ENCODE measurements at places on chromosomes 7 and 10.

GRCh38 chr10:66218289-66218688 is 707.5 kb upstream of the LRRTM3 start:
- DNase-seq: no peak

- no peak for DNase-seq
These were observed 60.9 kb downstream of the CSGALNACT2 start for GRCh38 chr10:43199088-43199683.

DNA sequence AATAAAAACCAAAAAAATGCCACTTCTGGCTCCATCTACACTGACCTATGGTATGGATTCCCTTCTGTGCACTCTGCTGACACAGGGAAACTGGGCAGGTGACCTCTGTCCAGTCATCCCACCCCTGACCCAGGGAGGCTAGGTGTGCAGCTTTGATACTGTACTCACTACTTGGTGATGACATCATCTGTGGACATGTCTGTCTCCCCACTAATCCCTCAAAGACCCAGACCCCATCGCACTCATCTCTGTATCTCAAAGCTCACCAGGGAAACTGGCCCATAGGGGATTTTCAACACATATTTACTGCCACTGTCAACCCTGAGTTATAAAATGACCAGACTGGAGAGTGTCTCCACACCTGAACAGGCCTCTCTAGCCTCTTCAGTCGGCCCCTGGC is 10.6 kb downstream of the SGMS1 start:
- DNase-seq: no peak

DNA sequence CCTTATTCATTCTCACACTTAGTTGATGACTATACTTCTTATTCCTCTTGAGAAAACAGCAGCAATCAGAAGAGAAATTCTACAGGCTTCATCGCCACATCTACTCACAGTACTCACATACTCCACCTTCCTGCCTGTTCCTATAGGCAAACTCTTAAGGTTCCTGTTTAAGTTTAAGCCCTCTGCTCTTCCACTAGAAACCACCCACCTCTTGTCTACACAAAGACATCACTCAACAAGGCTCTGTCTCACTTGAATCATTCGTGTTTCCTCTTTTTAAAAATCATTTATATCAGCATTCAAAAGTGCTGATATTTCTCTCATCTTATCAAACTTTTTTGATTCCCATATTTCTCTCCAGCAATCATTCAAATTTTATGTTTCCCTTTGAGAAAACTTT is 85.5 kb upstream of the ADO start:
- no peak for DNase-seq

DNA sequence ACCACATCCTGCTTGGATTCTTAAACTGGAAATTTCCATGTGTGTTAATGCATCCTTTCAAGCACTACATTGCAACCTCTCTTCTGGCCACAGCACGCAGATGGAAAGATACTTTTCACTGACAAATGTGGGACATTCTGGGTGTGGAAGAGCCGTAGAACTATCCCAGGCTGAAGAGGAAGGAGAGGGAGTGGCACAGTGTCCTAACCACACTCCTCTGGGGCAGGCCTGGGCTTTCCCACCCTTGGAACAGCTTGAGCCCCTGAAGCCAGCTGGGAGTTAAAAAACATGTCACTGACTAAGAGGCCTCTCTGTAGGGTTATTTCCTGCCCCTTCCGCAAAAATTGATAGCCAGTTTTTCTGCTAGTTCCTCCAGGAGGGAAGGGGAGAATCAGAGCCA is 34.0 kb upstream of the DNMBP start:
- no peak for DNase-seq

- no peak for DNase-seq
These were observed 82.6 kb upstream of the GLI3 start for GRCh38 chr7:42319631-42320030.

GRCh38 chr7:141201145-141201885 is 127.5 kb downstream of the TMEM178B start:
- no peak for DNase-seq

- no peak for DNase-seq
These were observed 22.3 kb downstream of the BCCIP start for GRCh38 chr10:125845617-125846016.

DNA sequence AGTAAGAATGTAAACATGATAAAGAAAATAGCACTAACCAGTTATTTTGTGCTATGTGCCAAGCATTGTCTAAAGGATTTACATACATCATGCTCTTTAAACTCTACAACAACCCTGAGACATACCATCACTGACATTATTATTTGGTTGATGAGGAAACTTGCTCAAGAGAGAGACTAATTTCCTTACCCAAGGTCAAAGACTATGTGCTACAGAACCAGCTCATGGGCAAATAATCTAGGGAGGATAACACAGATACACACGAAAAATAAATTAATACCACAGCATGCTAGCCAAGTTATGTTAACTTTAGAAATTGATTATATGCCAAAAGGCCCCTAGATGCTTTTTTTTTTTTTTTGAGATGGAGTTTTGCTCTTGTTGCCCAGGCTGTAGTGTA is 2.7 kb downstream of the ANKRD16 start:
- no peak for DNase-seq

- no peak for DNase-seq
These were observed 170.0 kb downstream of the TPK1 start for GRCh38 chr7:144665689-144666381.

GRCh38 chr7:5657901-5658300 is 123.6 kb downstream of the RNF216 start:
- DNase-seq: no peak

DNA sequence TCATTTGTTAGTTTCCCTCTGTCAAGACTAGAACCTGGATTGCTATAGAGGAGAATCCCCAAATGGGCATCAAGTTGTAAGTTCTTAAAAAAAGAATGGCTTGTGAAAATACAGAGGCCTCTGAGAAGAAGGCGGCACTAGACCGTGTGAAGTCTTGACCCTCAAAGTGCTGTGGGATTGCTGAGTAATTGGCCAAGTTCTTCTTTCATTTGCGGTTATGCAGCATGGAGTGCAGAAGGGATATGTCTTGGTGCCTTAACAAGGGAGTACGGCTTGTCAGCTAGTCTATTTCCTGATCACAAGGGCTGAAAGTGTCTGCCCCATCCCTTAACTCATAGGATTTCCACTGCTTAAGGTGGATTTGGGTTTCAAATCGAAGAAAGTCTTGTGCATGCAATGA is 81.2 kb downstream of the MKX start:
- no peak for DNase-seq

GRCh38 chr10:116915340-116915739 is 66.0 kb downstream of the ENO4 start:
- DNase-seq: no peak

- DNase-seq: no peak
These were observed 22.0 kb downstream of the CYTH3 start for GRCh38 chr7:6250364-6250833.

DNA sequence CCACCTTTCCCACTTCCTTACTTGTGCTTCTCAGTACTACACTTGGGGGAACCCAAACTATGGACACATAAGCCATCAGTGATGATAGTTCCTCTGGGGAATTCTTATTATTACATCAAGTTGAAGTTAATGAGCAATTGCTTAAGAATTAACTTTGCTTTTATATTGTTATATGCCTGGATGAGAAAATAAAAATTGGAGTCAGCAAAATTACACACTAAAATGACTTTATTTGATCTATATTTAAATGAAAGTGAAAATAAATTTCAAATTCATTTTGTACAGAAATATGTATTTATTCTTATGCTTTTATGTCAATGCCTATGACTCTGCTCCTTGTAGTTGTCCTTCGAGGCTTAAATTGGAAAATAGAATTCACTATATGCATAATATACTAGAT is 149.4 kb upstream of the KCND2 start:
- DNase-seq: no peak

- no peak for DNase-seq
These were observed 10.7 kb upstream of the IDI2 start for GRCh38 chr10:1036341-1036791.

- DNase-seq: no peak
These were observed 54.4 kb downstream of the ITGB8 start for GRCh38 chr7:20385126-20385525.

GRCh38 chr7:92835261-92835850 is 1.0 kb downstream of the CDK6 start:
- peak; percentile 70 for DNase-seq

DNA sequence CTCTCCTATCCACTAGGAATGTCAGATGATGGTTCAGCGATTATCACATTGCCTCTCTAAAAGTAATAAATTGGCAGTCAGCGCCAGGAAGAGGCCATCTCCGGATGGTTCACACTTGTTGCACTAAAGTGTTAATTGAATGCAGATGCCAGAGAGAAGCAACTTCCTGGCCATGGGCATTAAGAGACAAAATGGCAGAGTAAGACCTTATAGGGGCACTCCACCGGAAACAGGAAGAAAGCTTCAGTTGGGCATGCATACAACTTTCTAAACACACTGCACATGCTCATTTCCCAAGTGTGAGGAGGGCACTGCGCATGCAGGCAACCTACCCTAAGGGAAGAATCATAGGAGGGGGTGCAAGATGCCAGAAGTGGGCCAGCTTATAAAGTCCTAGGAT is 71.7 kb upstream of the AUTS2 start:
- DNase-seq: no peak

DNA sequence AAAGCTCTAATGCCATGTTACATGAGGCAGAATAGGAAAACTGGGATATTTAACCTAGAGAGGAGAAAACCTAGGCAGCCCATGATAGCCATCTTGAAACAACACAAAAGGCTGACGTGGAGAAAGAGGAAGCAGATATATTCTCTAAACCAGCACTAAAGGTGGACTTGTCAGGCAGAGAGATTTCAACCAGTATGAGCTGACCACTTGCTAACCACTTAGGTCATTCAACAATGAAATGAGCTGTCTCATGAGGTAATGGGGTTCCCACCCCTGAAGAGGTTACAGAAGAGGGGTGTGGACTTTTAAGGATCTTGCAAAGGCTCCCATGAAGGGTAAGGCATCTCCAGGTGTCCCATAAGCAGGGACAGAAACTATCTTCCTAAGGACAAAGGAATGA is 26.8 kb upstream of the EGR2 start:
- DNase-seq: no peak

- DNase-seq: no peak
These were observed 76.7 kb downstream of the VWA2 start for GRCh38 chr10:114315566-114316420.

DNA sequence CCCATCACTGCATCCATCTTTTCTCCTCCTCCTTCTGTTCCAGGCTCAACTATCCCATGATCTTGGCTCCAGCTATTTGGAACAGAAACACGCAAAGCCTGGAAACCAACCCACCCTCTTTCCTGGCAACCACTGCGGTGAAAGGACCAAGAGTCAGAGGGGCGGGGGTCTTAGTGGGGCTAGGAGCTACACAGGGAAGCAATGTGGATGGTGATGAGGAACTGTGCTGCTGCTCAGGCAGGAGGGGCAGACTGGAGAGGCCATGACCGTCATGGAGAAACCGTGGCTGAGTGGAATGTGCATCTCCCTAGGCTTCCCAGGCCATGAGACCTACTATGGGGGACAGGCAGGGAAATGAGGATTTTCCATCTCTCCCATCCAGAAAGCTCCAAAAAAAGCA is 25.6 kb downstream of the PLAC9 start:
- DNase-seq: no peak

GRCh38 chr7:116952635-116953371 is 498 bp upstream of the ST7 start:
- DNase-seq: no peak

GRCh38 chr10:31424473-31424872 is 105.5 kb downstream of the ZEB1 start:
- no peak for DNase-seq

DNA sequence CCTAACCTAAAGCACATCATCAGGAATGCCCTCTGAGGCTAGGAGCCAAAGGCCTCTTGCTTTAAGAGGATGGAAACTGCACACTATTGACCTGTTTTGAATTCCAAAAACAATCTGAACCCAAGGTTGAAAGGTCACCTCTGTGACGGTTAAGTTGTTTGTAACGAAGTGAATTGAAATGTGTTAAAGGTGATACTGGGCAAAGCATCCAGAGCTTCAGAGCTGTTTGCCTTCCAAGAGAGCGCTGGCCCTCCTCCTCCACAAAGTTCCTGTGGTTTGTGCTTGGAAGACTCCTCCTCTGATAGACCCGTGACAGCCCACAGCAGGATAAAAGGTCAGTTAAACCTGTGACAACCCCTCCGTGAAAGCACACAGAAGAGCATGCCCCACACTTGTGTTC is 133.7 kb upstream of the CTTNBP2 start:
- no peak for DNase-seq

DNA sequence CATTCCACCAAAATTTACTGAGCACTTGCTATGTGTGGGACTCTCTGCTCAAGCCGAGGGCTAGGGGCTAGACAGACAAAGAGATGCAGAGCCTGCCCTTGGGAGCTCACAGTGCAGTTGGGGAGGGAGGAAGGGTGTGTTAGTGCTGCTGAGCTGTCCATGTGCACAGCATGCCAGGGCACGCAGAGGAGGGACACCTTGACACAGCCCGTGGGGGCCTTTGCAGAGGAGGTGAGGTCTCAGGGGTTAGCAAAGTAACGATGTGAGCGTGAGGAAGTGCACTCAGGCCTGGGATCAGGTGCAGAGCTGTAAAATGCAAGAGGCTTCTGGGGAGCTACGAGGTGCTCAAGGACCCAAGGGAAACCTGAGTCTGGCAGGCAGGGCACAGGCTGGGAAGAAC is 16.3 kb downstream of the PRKCQ start:
- DNase-seq: no peak

DNA sequence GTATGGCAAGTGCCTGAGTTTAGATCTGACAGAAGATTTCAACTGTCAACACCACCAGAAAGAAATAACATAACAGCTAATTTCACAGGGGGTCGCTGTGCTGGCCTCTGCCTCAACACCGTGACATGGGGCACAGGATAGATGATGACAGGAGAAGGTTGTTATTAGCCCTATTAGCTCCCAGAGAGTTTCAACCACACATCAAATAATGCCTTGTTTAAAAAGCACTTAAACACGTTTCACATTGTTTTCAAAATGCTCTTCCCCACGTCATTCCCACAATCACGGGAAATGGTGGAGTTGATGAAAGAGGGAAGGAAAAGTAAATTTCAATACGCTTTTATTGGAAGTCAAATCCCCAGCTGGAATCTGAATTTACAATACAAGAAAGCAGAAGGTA is 184.7 kb downstream of the MAGI2 start:
- DNase-seq: no peak

DNA sequence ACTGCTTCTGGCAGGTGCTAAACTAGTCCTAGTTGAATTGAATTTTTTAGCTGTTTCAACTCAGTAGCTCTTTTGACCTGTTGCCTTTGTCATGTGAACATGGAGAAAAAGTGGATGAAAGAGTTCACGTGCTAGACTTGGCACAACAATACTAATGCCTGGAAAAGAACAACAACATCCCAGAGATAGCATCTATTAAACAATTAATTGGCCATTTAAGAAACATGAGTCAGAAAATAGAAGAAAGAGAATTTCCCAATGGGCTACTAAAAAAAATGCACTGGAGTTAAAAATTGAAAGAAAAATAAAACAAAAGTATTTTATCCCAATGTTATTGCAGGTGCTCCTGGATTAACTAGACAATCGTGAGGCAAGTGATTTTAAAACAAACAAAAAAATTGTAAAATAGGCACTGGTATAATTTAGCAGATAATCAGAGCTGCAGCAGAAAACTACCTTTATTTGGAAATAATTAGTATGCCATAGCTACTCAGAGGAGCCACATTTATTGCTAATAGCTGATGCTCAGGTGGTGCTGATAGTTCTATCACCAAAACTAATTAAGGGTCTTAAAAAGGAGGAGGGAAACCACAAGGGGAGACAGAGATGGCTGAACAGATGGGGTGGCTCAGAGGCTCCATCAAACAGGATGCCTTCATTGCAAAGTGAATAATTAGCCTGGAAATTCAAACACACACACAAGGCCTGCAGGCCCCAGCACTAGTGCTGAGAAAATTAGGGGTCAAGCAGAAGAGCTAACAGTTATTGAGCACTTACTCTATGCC is 17.6 kb downstream of the CCDC71L start:
- no peak for DNase-seq

GRCh38 chr7:39392151-39392550 is 174.1 kb upstream of the YAE1 start:
- no peak for DNase-seq
